ENCODE measurements at places on chromosomes 11 and 22.

- peak; percentile 88 for DNase-seq
Measured at GRCh38 chr11:73143126-73143838, 1.2 kb upstream of the FCHSD2 start.

DNA sequence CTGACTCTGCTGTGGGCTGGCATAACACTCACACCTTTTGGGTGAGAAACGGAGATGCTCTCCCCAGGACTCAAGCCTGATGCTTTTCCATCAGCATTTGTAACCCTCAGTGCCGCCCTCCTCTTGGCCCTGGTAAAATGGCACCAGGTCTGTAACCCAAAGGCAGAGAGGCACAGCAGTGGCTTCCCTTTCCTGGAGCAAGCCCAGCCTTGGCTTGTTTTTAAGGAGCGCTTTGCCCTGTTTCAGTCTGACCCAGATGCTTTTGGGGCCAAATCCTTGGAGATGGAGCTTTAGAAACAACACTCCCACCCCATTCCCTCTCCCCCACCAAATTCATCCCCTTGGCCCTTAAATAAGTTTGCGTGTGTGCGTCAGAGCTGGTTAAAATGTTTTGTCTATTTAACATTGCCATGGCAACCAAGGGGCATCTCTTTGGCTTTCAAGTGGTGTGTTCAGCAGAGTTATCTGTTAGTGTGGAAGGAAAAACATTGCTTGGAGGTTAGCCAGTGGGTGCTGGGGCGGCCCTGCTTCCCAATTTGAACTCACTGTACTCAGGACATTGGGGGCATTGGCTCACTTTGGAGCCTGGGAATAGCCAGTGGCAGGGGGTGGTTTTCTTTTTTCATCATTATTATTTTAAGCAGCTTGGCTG is 134.1 kb downstream of the NAV2 start:
- no peak for DNase-seq

DNA sequence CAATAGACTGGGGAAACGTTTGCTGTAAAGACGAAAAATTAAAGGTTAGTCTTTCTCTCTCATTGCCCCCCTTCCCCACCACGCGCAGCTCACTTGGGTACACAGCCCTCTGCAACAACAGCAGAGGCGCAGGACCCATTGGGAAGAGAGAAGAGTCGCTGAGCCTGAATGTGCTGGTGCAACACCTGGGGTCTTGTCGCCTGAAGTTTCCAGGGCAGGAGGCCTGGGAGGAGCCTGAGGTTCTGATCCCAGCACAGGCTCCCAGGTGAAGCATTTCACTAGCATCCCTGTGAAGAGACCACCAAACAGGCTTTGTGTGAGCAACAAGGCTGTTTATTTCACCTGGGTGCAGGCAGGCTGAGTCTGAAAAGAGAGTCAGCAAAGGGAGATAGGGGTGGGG is 116.2 kb upstream of the NTM start:
- DNase-seq: no peak

- peak; percentile 2 for DNase-seq
Measured at GRCh38 chr11:13487661-13488030, 8.2 kb downstream of the PTH start.

DNA sequence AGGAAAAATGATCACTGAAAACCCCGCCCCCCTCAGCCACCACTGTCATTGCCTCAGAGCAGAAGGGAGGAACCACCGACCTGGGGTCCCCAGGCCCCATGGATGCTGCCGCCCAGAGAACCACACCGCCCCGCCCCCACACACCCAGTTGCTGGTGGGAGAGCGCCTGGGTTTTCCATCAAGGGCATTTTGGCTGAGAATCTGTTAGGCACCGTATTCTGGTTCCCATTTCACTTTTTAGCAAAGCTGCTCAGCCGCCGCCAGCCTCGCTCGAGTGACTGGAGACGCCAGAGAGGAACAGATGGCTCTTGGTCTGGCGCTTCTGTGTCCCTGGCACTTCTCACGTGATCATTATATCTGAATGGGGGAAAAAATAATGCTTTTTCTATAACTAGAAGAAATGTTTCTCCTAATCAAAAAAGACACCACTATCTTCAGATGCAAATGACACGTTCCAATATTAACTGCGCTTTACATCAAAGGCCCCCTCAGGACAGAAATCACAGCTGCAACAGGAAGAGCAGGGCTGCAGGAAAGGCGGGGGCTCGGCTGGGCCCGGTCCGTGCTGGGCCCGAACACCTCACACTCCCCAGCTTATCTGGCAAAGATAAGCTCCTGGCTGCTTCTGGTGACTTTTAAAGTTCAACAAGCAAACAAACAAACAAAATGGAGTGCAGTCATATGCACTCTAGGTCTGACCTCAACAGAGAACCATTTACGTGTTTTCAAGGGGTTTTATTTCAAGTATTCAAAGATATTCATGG is 149.8 kb downstream of the MPPED1 start:
- no peak for DNase-seq

GRCh38 chr11:86999859-87000753 is 37.6 kb upstream of the TMEM135 start:
- no peak for DNase-seq

- no peak for DNase-seq
Measured at GRCh38 chr11:27150098-27150497, 109.5 kb downstream of the BBOX1 start.
